Nephron progenitor cell (in vitro differentiated cells): ENCODE measurements at places on chromosomes 6 and 20.

- no peak for DNase-seq
Observed at GRCh38 chr6:118397671-118398465, 150.2 kb upstream of the PLN start.

DNA sequence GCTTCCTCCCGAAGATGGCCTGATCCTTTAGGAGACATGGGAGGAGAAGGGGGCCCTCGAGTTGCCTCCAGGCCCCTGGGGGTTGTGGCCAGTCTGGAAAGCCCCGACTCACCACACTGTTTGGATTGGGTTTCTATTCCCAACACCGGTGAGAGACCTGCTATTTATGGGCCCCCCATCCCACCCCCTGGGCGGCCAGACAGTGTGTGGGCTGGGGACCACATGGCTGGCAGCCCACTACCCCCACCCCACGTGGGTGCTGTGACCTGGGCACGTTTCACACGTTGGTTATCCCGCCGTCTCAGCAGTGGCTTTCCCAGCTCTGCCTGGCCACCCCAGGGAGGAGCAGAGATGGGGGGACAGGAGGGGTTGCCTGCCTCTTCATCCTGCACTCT is 116.1 kb downstream of the VEGFA start:
- DNase-seq = no peak

- DNase-seq = no peak
Observed at GRCh38 chr6:55557146-55557545, 21.8 kb downstream of the HMGCLL1 start.

DNA sequence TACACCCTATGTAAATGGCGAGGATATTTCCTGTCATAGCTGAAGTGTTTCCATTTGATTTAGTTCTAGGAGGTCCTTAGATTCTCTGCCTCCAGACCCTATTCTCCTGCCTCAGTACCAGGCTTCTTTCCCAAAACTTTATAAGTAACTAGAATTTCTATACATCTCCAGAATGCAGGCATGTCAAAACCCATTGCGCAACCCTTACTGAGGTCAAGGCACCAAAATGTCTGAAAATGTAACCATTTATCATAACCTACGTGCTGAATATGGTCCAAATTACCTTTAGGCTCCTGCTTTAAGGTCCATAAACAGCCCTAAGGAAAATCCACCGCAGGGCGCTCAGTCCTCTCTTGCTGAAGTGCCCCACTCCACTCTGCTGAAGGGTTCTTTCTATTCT is 37.5 kb upstream of the MC3R start:
- DNase-seq = no peak

DNA sequence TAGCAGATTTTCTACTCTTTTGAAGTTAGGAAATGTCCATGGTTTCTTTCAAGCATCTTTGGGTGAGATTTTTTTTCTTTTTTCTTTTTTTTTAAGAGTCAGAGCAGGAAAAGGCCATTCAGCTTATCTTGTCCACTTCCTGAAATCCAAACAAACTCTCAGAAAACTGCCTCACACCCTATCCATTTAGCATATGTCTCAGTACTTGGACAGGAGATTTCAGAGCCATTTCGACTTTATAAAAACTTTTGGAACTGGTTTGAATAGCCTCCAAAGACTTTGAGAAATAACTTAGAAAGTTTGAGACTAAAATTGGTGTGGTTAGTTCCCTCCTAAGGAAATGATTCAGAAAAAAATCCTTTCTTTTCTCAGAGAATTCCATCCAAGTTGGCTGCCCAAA is 125.1 kb downstream of the MYLK4 start:
- no peak for DNase-seq

DNA sequence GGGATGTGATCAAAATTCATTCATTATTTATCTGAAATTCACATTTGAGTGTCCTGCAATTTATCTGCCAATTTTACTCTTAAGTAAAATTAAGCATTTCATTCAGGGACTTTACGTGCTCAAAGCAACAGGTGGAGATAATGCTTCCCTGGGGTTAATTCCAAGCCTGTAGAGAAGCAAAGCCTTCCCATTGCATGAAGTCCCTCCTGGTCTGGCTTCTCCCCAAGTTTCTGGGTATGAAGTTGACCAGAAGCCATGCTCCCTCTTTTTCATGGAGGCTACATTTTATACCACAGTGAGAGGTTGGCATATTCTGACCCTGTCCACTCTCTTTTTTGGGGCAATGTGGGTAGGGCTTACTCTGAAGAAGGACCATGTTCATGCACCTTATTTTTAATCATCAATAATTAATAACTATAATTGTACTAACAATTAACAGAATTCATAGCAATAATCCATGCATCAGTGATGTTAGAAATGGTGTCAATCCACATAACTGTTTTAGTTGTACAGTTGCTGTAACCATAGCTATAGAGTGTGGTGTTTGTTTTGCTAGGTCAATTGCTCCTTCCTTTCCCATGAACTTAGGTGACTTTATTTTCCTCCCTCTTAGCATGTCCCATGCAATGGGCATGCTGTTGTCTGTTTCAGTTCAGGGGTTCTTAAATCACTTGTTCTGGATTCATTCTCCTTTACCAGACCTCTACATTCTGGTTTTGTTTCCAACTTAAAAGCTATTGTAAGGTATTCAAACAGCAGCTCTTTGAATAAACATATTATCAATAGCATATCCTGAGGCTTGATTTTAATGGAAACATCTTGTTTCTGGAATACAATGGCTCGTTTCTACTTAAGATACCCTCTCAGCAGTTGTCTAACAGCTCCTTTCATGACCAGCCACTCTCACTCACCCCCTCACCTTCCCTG is 1.5 kb downstream of the LAMA4 start:
- DNase-seq = no peak

DNA sequence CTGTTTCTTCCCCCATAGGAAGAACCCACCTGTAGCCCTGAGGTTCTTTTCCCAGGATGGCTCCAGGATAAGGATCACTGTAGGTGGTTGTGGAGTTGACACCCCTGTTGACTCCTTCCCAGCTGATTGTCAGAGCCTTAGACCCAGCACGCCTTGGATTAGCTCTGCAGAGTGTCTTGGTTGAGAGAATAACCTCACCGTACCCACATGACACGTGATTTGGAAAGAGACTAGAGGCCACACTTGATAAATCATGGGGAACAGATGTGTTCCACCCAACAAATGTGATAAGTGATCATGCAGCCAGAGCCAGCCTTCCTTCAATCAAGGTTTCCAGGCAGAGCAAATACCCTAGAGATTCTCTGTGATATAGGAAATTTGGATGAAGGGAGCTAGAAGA is 12.2 kb downstream of the BTN3A1 start:
- DNase-seq = no peak

DNA sequence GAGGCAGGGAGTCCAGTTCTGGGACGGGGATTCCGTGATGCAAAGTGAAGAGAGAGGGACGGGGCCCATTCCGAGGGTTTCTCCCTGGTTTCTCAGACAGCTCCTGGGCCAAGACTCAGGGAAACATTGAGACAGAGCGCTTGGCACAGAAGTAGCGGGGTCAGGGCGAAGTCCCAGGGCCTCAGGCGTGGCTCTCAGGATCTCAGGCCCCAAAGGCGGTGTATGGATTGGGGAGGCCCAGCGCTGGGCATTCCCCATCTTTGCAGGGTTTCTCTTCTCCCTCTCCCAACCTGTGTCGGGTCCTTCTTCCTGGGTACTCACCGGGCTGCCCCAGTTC is 35.9 kb upstream of the HLA-G start:
- no peak for DNase-seq

DNA sequence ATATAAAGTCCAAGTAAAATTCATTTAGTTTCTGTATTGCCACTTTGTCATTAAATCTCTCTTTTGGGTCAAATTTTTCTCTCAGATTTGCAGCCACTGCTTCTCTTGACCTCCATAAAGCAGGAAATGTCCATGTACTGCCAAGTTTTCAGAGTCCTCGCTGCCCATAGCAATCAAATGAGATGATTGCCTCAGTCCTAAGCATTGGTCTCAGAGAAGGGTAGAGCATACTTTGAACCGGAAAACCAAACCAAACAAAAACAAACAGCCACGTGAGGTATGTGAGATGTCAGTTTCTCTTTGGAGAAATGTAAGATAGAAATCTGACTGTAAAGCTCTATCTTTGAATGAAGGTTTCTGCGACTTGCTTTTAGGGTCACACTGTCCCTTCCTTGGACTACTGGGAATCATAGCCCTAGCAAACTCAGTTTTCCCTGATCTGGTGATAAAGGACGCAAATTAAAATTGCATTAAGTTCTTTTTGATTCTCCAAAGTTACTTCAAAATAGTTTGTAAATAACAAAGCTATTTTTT is 505.4 kb upstream of the CITED2 start:
- DNase-seq = no peak

DNA sequence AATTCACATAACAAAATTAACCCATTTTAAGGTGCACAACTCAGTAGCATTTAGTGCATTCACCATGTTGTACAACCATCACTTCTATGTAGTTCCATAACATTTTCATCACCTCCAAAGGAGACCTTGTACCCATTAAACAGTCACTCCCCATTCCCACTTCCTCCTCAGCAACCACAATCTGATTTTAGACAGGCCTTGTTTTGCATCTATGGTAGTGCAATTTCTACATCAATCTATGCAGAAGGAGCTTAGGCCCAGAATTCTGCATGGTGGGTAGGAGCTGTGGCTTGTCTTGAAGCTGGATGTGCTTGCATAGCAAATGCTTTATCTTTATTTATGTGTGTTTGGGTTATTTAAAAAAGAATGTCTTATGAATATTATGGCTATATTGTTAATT is 13.5 kb upstream of the HLA-DQA1 start:
- no peak for DNase-seq

GRCh38 chr6:134472046-134472445 is 154.1 kb upstream of the SGK1 start:
- DNase-seq = no peak

- no peak for DNase-seq
Observed at GRCh38 chr20:63483834-63484233, 11.4 kb upstream of the KCNQ2 start.

- no peak for DNase-seq
Observed at GRCh38 chr6:125699591-125699990, 49.8 kb upstream of the HEY2 start.

DNA sequence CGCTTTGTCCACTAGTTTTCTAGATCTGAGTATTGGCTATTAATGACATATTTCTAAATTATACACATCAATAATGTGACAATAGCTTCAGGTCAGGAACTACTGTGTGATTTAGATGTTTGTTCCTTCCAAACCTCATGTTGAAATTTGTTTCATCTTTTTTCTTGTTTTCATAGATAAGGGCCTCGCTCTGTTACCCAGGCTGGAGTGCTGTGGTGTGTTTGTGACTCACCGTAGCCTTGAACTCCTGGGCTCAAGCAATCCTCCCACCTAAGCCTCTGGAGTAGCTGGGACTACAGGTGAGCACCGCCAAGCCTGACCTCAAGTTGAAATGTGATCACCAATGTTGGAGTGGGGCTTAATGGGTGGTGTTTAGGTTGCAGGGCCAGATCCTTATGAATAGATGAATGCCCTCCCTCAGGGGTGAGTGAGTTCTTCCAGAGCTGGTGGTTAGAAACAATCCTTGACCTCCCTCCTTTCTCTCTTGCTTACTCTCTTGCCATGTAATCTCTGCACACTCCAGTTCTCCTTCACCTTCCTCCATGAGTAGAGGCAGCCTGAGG is 5.9 kb upstream of the NQO2 start:
- no peak for DNase-seq
